ENCODE measurements at places on chromosomes 12 and 14.
A peak's percentile ranks its signal among the peaks of the same experiment; 100 is the strongest.

DNA sequence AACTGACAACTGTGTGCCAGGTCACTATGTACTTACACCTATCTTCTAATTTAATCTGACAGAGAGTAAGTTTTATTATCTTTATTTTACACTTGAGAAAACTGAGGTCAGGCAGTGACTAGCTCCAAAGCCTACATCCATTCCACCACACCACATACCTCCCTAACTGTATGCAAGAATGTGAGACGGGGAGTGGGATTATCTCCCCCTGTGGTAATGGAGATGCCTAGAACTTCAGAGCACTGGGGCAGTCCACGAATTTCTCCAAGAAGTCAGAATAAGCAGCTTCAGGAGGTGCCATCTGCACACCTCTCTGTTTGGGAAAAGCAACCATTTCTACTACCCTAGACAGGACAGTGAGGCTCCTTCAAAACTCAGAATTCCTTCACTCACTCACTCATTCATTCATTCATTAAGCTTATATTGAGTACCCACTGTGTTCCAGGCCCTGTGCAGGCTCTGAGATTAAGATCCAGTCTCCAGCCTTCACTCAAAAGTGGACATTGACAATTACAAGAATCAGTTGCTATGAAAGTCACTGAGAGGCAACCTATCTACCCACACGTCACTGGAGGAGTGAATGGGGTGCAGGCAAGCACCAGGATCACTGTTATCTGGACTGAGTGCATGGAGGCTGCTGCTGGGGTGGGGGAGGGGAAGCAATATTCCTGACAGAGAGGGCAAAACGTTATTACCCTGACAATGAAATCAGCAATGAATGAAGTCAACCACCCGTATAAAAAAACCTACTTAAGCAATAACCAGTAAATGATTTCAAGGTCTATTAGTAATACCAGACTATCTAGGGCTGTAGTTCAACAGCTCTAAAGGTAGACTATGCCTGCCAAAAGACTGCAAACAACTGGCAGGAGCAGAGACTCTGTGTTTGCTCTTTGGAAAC is 18.0 kb downstream of the SLC7A7 start:
- DNase-seq: no peak

- no peak for DNase-seq
These were observed 36.0 kb upstream of the PLEKHG6 start for GRCh38 chr12:6274231-6275221.

DNA sequence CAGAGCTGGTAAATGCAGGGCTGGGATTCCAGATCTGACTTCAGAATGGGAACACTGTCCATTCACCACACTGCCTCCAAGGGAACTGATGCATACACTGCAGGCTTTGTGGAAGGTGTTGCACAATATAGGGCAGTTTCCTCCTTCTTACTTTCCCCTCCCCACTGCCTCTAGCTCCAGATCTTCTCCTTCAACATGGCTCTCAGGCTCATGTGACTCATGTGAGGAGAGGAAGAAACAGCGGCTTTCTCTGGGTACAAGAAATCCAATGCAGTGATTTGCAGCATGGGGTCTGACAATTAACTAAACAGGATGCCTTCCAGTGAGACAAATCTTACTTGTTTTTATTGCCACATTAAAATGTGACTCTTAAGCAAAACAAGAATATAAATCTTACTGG is 447.6 kb upstream of the CCDC196 start:
- DNase-seq: peak; percentile 21

- no peak for DNase-seq
These were observed 66.7 kb downstream of the GALNT16 start for GRCh38 chr14:69326611-69327010.

DNA sequence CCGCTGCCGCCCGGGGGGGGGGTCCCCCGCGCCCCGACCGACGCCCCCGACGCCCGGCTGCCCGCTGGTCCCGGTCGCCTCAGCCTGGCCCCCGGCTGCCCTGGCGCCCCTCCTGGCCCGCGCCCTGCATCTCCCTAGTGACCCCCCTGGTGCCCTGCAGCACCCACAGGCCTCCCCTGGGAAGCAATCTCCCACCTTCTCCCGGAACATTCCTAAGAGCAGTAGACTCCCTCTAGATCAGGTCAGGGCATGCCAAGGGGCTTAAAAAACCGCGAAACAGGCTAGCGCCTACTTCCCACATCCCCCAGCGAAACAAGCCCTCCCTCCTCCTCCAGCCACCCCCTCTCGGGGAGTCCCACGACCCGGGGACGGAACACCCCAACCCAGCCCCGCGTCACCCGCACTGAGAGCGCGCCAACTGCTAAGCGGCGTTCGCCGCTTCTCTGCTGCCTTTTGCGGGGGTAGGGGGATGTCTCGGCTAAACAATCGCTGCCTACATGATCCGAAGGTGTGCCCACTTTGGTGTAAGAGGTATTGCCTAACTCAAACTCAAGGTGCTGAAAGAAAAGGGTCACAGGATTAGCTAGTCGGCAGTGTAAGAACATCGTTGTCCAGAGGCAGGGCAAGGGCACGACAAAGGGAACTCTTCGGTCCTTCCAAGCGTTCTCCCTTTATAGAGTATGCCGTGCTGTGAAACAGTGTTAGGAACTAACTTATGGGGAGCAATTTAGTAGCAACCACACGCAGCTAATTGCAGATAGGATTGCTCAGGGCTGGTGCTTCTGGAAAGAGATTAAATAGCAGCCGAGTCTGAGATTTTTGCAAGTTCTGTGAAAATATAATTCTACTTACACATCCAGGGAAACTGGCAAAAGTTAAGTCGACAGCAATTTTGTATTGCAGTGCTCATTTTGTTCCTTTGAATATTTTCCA is 619 bp upstream of the NTN4 start:
- DNase-seq: no peak

- no peak for DNase-seq
These were observed 47.4 kb downstream of the CALM1 start for GRCh38 chr14:90444077-90444696.

GRCh38 chr12:92070864-92071445 is 74.7 kb downstream of the BTG1 start:
- no peak for DNase-seq

Data from fibroblast of the conjunctiva (primary cell).